ENCODE measurements at places on chromosomes 2 and 18. TPM values are rescaled to one million over a fixed set of nuclear protein-coding genes. Genes with fewer than 3 reads are reported as not detected.

DNA sequence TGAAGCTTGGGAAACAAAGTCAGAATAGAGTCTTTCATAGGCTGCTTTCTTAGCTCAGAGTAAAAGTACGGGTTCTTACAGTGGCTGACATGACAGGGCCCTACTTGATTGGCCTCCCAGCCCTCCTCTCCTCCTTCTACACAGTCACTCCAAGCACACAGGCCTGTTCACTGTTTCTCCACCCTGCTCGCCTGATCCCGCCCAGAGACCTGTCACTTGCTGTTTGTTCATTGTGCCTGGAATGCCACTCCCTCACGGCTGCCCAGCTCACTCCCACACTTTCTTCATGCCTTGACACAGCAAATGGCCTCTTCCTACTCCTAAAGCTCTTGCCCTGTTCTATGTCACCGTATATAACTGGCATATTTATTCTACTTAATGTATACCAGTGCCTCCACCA is 104.8 kb downstream of the MAP4K4 start:
- DNase-seq: no peak

DNA sequence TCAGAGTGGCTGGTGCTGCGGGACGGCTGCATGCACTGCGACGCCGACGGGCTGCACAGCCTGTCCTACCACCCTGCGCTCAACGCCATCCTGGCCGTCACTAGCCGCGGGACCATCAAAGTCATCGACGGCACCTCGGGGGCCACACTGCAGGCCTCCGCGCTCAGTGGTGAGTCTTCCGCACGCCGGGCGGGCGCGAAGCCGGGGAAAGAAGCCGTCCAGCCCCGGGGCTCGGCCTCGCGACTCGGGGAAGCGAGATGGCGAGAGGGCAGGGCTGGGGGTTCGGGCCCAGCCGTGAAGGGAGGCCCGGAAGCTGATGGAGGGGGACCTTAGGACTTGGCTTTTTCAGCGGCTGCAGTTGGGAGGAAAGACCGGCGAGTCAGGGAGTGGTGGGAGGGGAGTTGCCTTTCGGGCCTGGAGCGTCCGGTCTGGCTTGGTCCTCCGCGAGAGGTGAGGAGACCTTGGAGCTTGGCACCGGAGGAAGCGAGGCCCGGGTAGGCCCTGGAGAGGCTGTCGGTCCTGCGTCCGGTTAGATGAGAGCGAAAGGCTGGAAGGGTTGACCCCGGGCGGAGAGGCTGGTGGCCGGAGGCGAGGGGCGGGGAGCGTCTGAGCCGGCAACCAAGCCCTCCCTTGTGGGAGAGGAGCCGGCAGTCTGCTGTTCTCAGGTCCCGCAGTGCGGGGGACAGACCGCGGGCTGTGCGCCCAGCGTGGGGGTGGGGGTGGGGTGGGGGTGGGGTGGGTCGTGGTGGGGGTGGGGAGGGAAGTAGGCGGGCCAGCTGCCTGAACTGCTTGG is 691 bp downstream of the BIRC6 start:
- peak; percentile 24 for DNase-seq

- DNase-seq: no peak
Observed at GRCh38 chr2:79850912-79851311, 338.1 kb downstream of the CTNNA2 start.

DNA sequence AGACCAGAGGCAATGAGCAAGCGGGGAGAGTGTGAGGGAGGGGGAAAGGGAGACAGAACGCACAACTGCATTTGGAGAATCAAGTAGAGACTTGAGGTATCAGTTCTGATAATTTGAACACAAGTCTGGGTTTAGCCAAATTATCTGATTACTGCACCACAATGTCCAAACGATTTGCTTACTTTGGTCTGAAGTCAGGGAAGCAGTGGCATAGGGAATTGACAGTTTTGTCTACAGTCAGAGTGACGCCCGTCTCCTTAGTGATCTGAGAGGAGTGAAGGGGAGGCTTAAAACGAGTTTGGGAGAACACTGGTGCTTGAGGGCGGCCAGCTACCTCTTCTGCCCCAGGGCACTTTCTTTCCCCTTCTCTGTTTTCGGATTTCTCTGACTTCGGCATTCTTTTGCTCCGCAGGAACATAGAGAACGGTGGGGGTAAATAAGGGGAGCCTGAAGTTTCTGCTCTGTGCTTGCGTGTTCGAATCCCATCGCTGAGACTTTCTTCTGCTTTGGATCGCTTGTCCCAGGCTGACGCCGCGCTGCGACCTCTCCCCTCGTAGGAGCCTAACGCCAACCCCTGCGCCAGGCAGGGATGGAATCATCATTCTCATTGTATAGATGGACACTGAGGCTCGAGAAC is 2.9 kb upstream of the DLX2 start:
- no peak for DNase-seq

GRCh38 chr2:57575700-57576268 is 470.8 kb upstream of the VRK2 start:
- DNase-seq: no peak

ECEL1 gene
- 12.5 TPM for polyA plus RNA-seq

- DNase-seq: no peak
Observed at GRCh38 chr18:67132919-67133318, 383.6 kb downstream of the DSEL start.

GRCh38 chr2:171406044-171406443 is 27.7 kb downstream of the METTL8 start:
- DNase-seq: no peak

DNA sequence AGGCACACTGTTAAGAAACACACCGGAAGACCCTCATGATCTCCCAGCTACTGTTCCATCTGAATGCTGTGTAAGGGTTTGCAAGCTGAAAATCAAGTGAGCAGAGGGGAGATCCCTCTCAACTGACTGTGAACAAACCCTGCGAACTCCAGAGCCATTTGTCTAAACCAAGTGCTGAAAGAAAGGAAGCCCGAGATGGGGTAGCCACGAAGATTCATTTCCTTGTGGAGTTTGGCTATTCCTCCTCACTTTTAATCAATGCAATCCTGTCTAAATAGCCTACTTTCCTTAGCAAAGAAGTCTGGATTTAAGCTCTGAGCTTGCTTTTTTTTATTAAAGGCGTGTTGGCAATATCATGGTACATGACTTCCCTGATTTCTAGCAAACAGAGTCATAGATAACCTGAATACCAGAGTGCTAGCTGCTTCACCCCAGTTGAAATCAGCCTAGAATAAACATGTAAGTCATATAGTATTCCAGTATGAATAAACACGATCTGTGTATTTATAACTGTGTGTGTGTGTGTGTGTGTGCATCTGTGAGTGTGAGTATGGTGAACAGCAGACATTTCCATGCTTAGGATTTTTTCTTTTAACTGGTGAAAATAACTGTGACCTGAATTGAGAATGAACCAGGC is 365.2 kb downstream of the ZNF521 start:
- DNase-seq: no peak

GRCh38 chr2:85273738-85274731 is 53.8 kb downstream of the TGOLN2 start:
- no peak for DNase-seq

GRCh38 chr2:16048466-16048865 is 108.1 kb downstream of the MYCN start:
- no peak for DNase-seq

SERPINB13 gene
- not detected for polyA plus RNA-seq

SERPINB8 gene
- 4.0 TPM for polyA plus RNA-seq

Measured in left renal pelvis (tissue), 4 donors.